Activated CD4-positive, alpha-beta T cell treated with anti-CD3 and anti-CD28 coated beads for 24 hours (primary cell): ENCODE measurements at places on chromosomes 5 and 9.

DNA sequence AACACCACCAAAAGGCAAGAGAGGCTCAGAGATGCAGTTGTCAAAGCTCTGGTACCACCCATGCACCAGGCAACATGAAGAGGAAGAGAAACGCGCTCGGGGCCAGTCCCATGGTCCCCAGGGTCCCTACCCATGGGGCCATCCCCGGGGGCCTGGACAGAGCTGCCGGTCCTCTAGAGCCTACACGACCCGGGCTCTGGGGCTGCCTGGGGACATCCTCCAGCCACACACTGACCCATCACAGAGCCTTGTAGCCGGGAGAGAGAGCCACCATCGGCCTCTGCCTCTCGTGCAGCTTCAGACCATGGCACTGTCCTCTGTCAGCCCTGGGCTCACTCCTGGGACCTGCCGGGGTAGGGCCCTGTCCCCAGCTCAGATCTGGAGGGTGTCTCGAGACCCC lies 23.7 kb downstream of the VAV2 start:
- no peak for DNase-seq

DNA sequence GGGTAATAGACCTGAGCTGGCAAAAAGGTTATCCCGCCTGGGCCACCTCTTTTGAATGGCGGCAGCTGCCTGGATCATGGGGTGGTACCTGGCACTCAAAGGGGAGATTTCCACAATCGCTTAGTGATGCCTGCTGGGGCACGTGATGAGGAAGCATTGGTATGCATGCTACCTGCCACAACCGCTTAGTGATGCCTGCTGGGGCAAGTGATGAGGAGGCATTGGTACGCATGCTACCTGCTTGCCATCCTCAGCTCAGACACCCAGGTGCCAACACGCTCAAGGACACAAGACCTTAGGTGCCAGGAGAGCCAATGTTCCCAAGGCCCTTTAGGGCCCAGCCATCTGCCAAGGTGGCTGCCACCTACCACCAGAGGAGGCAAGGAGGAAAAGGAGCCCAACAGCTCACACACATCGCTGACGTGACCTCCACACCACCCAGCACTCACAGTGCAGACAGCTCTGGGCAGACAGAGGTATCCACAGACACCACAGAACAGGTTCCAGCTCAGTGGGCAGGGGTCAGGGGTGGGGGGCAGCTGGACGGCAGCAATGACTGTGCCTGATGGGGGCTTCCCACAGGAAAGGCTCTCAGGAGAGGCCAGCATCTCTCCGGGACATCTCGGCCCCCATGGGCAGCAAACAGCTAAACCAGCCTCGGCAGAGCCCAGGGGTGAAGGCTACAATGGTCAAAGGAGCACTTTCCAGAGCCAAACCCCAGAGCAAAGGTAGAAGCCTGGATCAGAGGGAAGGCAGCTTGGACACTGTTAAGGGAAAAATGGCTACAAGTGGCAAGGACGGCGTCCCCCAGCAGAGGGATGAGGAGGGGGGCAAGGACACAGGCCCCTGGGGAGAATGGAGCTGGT lies 43.0 kb upstream of the SARDH start:
- DNase-seq: no peak

DNA sequence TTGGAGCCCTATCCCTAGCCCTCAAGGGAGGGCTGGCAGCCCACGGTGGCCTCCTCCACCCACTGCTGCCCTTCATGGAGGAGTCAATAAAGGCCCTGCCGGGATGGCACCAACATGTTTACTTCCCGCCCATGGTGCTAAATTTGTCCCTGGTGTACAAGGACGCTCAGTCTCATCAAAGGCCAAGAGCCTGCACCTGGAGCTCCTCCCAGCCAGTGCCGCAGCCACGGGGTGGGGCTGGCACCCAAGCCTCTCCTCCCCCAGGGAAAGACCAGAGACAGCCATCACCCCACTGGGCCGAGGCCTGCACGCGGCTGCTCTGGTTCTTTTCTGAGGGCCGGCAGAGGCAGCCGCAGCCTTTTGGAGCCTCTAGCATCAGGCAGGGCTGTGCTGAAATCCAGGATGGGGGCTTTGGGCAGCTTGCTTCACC lies 34.8 kb upstream of the RXRA start:
- no peak for DNase-seq

- DNase-seq: no peak
These were observed 233.5 kb upstream of the WWC1 start for GRCh38 chr5:168057905-168058304.
